Dermis microvascular lymphatic vessel endothelial cell (primary cell): ENCODE measurements at places on chromosomes 2 and 18.

DNA sequence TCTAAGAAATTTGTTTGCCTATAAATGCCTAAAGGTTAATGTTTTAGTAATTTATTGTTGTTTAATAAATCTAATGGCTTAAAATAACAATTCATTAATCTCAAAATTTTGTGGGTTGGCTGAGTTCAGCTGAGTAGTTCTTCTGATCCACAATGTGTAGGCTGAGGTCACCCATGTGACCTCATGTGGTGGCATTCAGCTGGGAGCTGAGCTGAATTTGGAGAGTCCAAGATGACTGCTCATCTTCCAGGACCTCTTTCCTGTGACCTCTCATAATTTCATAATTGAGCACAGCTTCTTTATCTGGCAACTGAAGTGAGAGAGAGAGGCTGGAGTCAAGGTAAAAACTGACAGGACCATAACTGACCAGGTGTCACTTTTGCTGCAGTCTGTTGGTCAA, 132.4 kb downstream of the TXNL1 start:
- DNase-seq = no peak

DNA sequence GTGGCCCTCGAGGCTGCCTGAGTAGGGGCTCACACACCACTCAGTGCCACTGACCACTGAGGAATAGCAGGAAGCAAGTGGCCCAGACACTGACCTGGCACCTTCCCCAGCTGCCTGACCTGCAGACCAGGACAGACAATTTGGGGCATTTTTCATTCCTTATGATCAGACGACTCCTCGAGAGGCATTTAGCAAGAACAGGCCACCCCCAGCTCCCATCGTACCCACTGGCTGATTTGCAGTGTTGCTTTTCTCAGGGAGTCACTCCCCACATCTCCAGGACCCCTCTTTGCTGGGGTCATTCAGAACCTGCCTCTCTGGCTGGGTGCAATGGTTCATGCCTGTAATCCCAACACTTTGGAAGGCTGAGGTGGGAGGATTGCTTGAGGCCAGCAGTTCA, 185.7 kb downstream of the HAUS1 start:
- no peak for DNase-seq

GRCh38 chr2:102618452-102619413, 620 bp upstream of the SLC9A2 start:
- DNase-seq = no peak

DNA sequence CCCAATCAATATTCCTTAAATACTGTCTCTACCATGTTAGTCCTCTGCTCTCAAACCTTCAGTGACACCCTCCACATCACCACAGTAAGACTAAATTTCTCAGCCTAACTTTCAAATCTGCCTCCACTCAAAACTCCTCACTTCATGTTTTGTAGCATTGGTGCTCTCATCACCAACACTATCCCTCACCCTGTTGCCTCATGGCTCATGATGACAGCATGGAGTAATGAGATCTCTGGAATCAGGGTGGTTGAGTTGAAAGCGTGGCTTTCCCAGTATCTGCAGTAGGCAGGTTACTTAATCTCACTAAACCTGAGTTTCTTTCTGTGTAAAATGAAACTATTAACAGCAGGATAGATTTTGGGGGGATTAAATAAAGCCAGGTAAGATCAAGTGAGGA, 621.4 kb downstream of the NYAP2 start:
- DNase-seq = no peak

GRCh38 chr18:37476182-37476581, 89.4 kb downstream of the CELF4 start:
- DNase-seq = no peak

- no peak for DNase-seq
Observed at GRCh38 chr18:10074110-10074509, 160.3 kb downstream of the VAPA start.
